Stimulated activated CD4-positive, alpha-beta T cell treated with anti-CD3 and anti-CD28 coated beads, Interleukin-12 subunit alpha, Interleukin-12 subunit beta, amount 100 ng/mL, for 24 hours (primary cell): ENCODE measurements at places on chromosomes 16 and 17.

GRCh38 chr17:59534583-59534982 is 30.8 kb upstream of the DHX40 start:
- no peak for DNase-seq

DNA sequence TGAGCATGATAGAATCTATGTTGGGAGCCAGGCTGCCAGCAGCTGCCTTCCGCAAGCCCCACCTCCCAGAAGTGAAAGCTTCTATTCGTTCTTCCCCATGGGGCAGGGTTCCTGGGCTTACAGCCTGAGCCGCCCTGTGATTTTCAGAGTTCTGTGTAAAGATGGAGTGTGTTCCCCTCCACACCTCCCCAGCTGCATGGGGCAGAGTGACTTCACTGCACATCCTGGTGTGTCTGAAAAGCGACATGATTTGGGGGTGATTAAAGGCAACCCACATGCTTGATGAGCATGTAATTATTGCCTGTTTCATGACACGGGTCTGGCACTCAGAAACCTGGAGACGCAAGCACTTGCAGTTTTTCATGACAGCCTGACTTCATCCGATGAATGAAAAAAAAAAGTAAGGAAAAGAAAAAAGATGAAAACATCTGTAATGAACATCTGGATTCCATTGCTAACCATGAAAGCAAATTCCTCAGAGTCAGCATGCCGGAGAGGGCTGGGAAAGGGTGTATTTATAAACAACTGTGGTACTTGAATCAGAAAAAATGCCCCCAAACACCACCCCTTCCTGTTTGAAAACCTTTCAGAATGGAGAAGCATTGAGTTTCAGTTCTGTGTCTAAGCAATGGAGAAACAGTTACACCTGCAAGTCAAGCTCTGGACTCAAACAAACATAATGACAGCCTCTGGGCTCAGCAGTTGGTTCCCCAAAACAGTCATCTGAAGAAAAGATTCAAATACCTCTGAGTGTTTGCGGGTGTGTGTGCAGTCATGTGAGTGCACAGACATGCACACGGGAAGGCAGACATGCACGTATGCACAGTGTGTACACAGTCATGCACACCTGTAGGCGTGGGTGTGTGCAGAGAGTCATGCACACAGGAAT is 266.0 kb downstream of the ENGASE start:
- DNase-seq = no peak

DNA sequence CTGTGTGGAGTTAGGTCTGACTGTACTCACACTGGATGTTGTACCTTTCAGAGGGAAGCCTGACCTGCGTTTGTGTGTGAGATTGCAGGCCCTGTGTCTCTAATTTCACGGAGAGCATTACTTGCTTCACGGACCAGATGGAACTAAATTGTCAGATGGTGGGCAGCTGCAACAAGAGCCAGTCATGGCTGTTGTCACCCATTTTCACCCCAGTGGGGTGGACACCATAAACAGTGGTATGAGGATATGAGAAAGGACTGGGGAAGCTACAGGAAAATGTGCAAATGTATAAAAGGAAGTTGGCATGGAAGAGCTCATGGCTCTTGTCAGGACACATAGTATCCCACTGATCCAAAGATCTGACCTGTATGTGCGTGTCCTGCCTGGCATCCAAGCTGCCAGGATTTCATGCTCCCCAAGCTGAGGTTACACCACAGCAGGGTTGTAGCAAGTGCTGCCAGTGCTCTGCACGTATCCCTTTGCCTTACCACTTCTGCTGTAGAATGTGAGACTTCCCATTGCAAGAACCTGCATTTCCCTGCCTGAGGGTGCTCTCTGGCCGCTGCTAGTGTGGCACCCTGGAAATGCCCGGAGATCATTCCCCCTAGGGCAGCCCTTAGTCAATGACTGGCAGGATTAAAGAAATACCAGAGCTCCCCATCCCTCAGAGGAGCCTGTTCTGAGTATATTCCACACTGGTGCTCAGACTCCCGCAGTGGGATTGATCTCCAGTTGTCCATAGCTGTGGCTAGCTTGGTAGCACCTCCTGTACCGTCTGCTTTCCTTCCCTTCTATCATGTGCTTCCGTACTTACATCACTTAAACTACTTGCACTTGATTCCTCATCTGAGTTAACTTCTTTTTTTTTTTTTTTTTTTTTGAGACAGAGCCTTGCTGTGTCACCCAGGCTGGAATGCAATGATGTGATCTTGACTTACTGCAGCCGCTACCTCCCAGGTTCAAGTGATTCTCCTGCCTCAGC is 70.4 kb upstream of the TANC2 start:
- no peak for DNase-seq

DNA sequence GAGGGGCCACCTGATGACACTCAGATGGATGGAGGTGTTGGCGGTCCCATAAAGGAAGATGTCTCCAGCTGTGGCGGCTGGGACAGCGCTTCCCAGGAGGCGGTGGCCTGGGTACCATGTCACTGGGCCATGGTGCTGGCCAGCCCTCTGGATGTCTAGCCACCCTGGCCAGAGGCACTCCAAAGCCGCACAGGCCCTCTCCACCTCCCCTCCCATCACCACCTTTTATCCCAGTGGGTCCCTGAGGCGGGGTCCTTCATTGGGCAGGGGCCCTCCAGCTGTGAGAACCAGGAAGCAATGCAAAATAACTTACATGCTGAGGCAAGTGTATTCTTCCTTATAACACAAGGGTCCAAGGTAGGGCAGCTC is 23.1 kb downstream of the RAB11FIP4 start:
- DNase-seq = no peak

DNA sequence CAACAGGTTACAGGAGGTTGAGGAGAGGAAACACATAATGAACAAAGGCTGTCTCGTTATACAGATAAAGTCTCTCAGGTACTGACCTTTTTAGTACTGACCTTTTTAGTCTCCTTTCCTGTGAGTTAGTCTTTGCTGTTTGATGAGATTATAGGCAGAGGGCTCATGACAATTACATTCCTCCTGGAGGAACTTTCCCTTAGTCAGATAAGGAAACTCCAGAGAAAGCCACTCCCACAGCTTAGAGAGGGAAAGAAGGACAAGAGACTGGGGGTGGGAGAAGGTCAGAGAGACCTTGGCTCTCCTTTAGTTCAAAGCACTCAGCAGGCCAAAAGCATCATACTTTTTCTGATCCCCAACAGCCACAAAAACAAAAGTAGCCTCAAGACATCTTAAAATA is 15.3 kb upstream of the PSMD7 start:
- no peak for DNase-seq

- no peak for DNase-seq
Observed at GRCh38 chr17:51833045-51833444, 325.5 kb downstream of the CA10 start.

GRCh38 chr16:70746040-70746707 is 54.8 kb downstream of the VAC14 start:
- no peak for DNase-seq

- DNase-seq = no peak
Observed at GRCh38 chr16:5065813-5066212, at the start of gene C16orf89. C16orf89 (minus strand) TSS chr16:5065956; CDS start chr16:5065908, 48 bp downstream.

DNA sequence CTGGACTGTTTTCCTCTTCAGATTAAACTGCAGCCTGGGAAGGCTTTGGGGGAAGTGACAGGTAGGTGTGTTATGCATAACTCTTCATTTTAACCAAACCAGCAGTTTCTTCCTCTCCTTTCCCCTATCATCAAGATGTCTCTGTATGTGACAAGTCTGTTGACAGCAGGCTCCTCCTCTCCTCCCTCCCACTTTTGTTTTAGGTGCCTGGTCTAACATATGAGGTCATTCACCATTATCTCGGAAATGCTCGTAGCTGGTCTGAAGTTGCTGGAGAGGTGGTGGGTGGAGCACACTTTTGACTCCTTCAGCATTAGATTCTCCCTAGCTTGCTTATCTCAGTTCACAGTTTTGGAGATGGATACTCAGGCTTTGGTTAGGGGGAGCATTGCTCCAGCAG is 571.0 kb upstream of the EEF2KMT start:
- DNase-seq = no peak

GRCh38 chr16:28040039-28040438 is 23.5 kb downstream of the GSG1L start:
- DNase-seq = no peak

GRCh38 chr16:10003486-10003885 is 178.7 kb downstream of the GRIN2A start:
- DNase-seq = no peak
